Skeletal muscle cell (primary cell): ENCODE measurements at places on chromosomes 3 and 15.

- DNase-seq, result no peak
These were observed 74.6 kb downstream of the WNT5A start for GRCh38 chr3:55412545-55412944.

DNA sequence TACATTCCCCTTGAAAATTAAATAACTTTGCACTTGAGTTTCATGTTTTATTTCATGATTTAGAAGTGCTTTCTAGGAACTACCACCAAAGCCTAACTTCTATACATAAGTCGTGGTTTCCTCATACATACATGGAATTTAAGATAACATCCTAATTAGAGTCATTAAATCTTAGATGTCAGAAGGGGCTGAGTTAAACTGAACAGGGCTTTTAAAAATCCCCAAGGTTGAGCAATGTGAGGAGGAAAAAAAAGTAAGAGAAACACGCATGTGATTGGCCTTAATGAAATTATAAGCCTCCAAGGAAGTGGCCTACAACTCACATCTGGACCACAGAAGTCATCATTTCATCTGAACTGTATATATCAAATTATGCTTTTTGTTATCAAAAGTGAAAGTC lies 303.1 kb upstream of the SEMA6D start:
- no peak for DNase-seq

- DNase-seq, result no peak
These were observed 33.4 kb downstream of the AQP9 start for GRCh38 chr15:58171476-58172061.

GRCh38 chr3:47404955-47405790 lies 24.4 kb downstream of the PTPN23 start:
- no peak for DNase-seq

DNA sequence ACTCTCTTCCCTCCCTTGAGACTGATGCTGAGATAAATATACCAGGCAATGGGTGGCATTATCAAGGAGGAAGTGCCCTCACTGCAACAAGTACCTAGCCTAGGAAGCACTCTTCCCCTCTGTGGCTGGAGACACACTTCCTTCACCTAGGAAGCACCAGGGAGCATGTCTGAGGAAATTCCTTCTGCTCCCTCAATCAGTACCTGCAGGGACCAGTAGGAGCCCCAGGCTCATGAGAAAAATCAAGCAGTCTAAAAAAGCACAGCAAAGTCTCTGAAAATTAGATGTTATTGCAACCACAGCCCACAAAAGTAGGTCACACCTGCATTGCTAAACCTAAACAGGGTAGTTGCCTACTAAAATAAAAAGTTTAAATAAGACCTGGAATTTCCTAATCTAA lies 78.2 kb upstream of the TRPM1 start:
- no peak for DNase-seq

GRCh38 chr3:148344521-148344920 lies 353.2 kb upstream of the AGTR1 start:
- no peak for DNase-seq

GRCh38 chr15:59686389-59686788 lies 2.7 kb downstream of the BNIP2 start:
- DNase-seq, result no peak

- DNase-seq, result no peak
These were observed 72.6 kb upstream of the CDIN1 start for GRCh38 chr15:36506733-36507356.

GRCh38 chr3:138317687-138318086 lies 12.0 kb downstream of the NME9 start:
- no peak for DNase-seq

- no peak for DNase-seq
These were observed 26.1 kb downstream of the SEC11A start for GRCh38 chr15:84689858-84690257.

DNA sequence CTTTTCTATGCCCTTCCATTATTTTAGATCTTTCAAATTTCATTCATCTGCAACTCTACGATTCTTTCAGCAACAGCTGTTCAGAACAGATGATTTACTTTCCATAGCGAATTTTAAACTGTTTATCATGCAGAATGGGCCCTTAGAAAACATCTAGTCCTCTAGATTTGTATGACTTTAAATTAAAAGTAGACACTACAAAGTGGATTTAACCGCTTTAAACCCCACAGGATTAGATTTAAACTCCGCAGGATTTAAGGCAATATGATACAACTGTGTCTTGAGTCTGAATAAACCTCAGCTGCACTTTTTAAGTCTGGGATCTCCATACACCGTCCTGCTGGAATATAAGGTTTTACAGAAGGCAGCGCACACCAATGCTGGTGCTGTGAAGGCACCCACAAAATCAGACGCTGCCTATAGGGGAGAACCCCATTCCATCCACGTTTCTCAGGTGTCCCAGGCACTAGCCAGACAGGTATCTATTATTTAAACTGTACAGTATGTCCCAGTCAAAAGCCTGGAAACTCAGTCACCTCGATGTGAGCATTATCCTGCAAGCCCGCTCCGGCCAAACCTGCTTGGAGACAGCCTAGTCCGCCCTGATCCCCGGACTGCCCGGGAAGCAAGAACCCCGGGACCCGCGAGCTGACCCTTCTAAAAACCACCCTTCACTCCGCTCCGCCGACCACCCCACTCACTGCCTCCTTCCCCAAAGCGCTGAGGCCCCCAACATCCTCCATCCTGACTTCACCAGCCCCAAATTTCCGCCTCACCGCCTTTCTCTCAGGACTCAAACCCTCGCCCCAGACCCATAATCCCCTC lies 768 bp downstream of the ANO10 start:
- no peak for DNase-seq

- no peak for DNase-seq
These were observed 65.6 kb downstream of the PLSCR2 start for GRCh38 chr3:146403792-146404191.

GRCh38 chr3:175193815-175194518 lies 334.8 kb downstream of the NAALADL2 start:
- peak; percentile 23 for DNase-seq

DNA sequence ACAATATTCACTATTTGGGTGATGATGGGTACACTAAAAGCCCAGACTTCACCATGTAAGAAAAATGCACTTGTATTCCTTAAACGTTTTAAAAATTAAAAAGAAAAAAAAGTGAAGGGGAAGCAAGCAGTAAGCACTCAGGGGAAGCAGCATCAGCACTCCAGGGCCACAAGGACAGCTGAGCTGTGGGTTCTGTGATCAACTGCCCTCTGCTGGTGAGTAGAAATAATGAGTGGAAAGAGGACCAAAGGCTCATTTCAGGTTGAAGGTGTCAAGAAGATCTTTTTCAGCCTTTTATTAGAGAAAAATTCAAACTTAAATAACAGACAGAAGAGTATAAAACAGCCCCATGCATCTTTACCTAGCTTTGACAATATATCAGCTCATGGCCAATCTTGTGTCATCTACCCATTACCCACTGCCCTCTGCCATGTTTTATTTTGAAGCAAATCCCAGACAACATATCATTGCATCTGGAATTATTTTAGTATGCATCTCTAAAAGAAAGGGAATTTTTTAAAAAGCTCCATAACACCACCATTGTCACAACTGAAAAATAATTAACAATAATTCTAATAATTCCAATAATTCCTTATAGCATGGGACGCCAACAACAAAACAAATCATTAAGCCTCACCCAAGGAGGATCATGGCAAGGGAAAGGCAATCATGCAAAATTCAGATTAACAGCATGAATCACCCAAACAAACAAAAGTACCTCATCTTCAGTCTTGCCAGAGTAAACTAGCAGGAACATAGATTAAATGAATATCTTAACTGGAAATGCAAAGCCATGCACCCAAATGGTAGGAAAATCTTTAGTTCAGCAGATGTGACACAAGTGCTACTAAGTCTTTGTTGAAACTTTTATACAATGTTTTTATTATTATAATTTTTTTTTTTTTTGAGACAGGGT lies 42.5 kb downstream of the TAMM41 start:
- DNase-seq, result no peak

- peak; percentile 45 for DNase-seq
These were observed 651.4 kb upstream of the NECTIN3 start for GRCh38 chr3:110420158-110420641.

DNA sequence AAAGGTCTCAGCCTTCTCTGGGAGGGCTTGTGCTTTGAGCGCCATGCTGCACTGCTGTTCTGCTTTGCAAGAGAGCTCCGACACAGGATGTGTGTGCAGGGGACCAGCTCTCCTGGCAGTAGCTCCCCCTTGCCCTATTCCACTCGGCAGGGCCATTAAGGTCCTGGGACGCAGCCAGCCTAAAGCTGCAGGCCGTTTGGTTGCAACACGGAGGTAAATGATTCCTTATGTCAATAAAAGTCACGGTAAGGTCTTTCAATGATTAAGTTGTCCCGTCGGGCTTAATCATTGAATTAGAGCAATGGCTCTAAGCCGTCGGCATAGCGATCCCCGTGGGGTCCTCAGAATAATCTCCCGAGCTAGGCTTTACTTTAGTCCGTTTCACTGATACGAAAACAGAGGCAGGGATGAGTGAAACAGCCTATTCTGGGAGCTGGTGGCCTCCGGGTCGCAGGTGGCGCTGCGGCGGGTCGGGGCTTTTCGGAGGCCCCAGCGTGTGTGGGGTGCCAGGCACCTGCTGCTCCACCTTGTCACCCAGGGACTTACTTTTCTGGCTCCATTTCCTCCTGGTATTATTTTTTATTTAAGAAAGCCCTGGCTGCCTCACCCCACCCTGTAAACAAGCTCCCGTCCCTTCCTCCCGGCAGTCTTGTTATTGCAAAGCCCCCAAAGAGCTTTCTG lies 525.2 kb downstream of the OCA2 start:
- DNase-seq, result no peak

- DNase-seq, result no peak
These were observed 697.5 kb upstream of the CBLB start for GRCh38 chr3:106566277-106566676.

DNA sequence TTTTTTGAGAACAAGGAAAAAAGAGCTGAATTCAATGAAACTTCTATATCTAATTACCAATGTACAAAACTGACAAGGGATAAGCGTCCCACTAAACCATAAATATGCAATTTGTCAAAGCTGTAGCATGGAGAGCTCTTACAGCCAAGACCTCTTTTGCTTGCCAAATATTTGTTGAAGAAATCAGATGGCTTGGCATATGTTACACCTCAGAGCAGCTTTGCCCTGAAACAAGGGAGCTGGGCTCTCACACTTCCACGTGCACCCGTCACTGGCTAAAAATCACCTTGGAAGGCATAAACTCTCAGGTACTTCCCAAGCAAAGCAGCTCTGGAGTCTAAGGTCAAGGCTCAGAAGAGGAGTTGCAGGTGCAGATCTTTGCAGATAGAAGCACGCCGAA lies 324.7 kb upstream of the SLCO3A1 start:
- DNase-seq, result no peak

DNA sequence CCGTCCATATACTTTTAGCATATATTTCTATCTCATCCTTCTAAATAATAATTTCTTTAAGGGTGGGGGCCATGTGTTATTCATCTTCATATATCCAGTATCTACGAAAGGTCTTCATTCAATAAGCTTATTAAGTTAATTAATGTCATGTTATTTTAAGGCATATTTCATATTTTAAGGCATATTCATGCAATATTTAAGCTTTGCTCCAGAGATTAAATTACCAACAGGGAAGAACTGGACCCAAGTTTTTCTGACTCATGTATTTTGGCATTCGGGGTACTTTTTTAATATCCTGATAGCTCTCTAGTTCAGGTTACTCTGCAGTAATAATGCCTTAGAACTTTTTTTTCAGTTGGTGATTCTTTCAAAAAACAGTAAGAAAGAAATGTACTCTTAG lies 27.4 kb downstream of the PHC3 start:
- no peak for DNase-seq

- DNase-seq, result peak; percentile 52
These were observed 368.0 kb downstream of the MFSD1 start for GRCh38 chr3:159169828-159170227.

GRCh38 chr3:42376344-42376798 lies 34.0 kb downstream of the LYZL4 start:
- peak; percentile 81 for DNase-seq

- DNase-seq, result no peak
These were observed 235.4 kb upstream of the RGMA start for GRCh38 chr15:93324186-93324975.

DNA sequence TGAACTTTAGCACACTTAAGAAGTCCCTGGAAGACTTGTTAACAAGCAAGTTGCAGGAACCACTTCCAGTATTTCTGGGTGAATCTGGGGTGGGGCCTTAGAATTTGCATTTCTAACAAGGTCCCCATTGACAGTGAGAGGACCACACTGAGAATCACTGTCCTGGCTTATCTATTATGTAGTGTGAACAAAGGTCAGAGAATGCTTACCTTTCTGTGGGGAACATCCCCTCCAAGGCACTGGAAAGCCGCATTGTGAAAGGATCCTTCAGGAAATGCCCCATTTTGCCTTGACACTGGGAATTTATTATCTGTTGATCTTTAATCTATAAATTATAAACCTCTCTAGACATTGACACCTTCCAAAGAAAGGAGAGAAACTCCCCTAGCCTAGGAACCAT lies 74.8 kb downstream of the IGF2BP2 start:
- no peak for DNase-seq

GRCh38 chr3:194836661-194837060 lies 151.0 kb downstream of the FAM43A start:
- DNase-seq, result no peak

DNA sequence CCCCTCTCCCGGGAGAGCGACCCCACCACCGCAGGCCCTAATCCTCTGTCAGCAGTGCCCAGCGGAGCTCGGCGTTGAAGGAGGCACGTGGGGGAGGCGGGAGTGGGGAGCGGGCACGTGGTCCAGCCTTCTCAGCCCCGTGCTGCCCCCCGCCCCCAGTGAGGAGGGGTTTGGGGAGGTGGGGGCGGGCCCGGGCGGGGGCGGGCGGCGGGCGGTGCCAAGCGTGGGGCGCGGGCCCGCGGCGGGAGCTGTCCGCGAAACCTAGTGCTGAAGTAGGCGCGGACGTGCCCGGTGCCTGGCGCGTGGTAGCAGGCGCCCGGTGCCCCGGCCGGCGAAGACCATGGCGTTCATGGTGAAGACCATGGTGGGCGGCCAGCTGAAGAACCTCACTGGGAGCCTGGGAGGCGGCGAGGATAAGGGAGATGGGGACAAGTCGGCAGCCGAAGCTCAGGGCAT lies at the start of gene CPLX3:
Gene CPLX3 (plus strand): TSS at position 264 of the 456 bp plus-strand sequence. CDS start 77 bp downstream, at position 341.
- no peak for DNase-seq

- DNase-seq, result no peak
These were observed 812.9 kb upstream of the CFAP20DC start for GRCh38 chr3:59862686-59863085.

DNA sequence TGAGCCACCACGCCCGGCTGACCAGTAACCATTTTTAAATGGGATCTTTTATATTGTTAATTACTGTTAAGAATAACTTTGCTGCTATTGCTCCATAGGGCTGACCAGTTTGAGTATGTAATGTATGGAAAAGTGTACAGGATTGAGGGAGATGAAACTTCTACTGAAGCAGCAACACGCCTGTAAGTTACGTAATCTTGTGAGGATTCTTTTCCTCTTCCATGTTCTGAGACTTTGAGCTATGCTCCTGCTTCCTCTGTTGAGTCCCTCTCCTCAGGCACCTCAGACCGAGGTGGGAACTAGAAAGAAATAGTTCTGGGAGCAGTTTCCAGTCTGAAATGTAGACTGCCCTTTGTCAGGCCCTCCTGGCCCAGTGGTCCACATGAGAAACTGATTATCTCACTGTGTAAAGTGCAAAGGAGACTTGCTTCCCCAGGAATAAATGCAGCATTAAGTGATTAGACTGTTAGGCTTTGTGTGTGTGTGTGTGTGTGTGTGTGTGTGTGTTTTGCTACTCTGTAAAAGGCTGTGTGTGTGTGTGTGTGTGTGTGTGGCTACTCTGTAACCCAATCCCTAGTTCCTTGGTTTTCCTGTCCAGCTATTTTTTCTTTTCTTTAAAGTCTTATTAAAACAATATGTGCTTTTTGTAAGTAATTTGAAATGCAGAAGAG lies 5.2 kb downstream of the POLR2H start:
- no peak for DNase-seq

- no peak for DNase-seq
These were observed 70.9 kb downstream of the IMPG2 start for GRCh38 chr3:101249522-101249921.
